ENCODE measurements at places on chromosomes 6 and 20.

- DNase-seq: no peak
Observed at GRCh38 chr20:20333866-20334265, 34.0 kb upstream of the INSM1 start.

DNA sequence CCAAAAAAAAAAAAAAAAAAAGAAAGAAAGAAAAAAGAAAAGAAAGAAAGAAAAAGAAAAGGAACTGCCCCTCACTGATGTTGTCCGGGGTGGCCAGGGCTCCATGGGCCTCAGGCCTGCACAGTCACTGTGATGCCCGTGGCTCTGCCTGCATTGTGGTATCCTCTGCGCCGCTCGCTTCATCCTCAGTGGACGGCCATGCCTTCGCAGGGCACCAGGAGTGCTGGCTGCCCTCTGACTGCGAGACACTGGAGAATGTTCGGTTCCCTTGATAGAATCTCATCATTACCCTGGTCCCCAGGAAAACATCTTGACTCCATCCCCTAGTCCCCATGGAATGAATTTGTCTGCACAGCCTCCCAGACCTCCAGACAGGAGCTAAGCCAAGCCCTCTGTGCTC lies 61.7 kb downstream of the TMEM242 start:
- no peak for DNase-seq

GRCh38 chr6:16205377-16206144 lies 32.8 kb upstream of the GMPR start:
- no peak for DNase-seq

DNA sequence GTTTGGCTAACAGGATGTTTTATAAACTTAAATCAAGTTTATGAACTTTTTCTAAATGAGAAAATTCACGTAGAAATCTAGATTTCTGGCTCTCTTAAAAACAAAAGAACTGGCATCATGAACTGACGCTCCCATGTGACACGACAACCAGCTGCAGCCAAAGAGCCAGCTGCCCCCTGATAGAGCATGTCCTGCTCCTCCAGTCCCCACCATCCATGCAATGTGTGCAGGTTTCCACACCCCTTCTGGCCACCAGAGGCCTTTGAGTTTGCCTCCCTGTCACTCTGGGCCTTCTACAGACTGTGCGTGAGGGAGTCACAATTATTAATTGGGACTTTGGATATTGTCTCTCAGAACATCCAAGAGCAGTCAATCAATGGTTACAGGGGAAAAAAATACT lies 1.6 kb upstream of the GPLD1 start:
- DNase-seq: no peak

DNA sequence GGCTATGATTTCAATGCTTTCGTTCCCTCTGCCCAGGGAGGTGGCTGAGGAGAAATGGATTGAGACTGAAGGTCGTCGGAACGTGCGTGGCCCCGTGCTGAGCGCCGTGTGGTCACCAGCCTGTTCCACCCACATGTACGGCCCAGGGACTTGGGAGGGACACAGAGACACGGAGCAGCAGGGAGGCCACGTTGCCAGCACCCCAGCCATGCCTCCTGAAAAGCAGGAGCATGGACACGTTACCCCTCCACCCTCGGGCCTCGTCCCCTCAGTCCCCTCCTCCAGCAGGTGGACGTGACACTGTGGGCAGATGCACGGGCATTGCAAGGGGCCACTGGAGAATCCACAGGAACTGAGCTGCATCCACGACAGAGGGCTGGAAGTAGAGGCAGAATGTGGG lies 133.1 kb upstream of the CST7 start:
- DNase-seq: no peak

- peak; percentile 34 for DNase-seq
Observed at GRCh38 chr6:127420556-127420955, 38.6 kb downstream of the KIAA0408 start.

GRCh38 chr20:5364136-5364821 lies 47.5 kb upstream of the PROKR2 start:
- DNase-seq: no peak

GRCh38 chr6:148999929-149000468 lies 253.2 kb downstream of the UST start:
- DNase-seq: no peak

DNA sequence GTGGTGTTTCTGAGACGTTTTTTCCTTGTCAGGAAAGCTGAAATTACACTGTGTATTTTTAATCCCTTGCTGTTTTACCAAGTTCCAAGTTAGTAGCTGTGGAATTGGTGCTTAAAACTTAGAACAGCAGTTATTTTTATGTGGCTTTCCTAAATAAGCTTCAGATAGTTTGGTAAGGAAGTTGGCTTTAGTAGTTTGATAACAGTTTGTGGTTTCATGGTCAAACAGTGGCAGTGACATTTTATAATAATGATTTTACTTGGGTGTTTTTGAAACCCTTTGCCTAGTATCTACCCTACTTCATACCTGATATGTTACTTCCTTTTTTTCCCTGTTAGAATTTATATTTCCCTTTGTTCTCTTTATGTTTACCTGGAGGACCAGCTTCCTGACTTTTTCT lies 164.9 kb downstream of the JARID2 start:
- DNase-seq: no peak

DNA sequence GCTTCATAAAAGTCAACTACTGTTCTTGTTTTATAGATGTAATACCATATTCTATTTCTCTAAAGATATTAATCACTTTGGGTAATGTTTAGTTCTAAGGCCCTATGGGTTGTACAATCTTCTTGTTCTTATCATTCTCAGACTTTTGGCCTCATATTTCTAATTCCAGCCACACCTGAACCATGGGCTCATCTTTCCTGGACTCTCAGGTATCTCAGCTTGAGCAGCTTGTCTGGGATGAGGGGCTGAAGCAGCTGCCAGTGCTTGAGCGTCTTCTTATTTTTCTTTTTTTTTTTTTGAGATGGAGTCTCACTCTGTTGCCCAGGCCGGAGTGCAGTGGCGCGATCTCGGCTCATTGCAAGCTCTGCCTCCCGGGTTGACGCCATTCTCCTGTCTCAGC lies 150.2 kb downstream of the KIF6 start:
- no peak for DNase-seq

- no peak for DNase-seq
Observed at GRCh38 chr20:43463527-43464218, 6.0 kb downstream of the SRSF6 start.

- no peak for DNase-seq
Observed at GRCh38 chr6:42335896-42336295, 115.8 kb downstream of the TRERF1 start.

- DNase-seq: no peak
Observed at GRCh38 chr20:48238781-48239180, 453.5 kb upstream of the SULF2 start.

DNA sequence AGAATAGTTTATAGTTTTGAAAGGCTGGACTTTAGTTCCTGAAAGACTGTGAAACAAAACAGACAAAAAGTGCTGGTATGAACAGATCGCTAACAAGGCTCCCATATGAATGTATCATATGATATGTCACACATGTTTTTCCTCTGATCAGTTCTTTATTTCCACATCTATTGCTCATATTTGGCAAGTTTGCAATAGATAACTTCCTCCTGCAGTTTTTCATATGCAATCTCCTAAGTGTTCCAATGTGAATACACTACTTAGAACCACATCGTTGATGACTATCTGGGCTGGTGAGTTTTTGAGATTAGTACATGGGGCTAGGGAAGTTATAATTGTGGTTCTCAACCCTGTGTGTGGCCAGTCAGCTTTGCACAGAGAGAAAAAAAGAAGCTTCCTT lies 23.1 kb downstream of the CRYBG1 start:
- DNase-seq: no peak

- no peak for DNase-seq
Observed at GRCh38 chr6:90263633-90264032, 33.0 kb downstream of the BACH2 start.

DNA sequence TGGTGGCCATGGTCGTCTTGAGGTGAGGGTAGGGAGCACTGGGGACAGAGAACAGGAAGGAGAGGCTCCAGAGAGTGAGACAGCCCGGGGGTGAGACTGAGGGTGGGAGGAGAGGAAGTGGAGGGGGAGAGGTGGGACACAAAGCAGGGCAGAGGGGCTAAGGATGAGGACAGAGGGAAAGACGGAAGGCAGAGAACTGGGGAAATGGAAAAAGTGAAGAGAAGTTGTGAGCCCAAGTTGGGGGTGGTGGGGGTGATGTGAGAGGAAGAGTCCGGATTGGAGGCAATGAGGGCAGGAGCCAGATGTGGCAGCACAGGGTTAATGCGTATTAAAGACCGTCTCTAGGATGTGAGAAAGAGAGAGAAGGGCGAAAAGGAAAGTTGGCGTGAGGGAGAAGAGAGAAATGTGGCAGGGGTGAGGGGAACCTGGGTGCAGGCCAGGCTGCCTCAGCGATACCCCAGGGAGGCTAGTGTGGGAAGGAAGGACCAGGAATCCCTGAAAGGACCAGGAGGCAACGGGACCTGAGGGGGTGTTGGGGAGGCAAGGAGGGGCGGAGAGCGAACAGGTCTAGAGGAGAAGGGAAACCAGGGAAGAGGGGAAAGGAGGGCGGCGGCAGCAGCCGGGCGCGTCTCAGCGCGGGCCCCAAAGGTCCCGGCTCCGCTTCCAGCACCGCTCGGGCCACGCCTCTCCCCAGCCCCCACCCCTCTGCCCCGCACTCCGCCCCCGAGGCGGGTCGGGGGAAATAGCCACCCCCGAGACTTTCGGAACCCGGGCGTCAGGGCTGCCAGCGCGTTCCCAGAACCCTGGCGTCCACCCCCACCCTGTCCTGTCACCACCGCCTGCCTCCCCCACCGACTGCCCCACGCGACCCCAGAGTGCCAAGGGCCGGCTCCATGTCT lies at the start of gene PPP1R18:
Gene PPP1R18 (minus strand): TSS at position 637 of the 899 bp plus-strand sequence. CDS start 627 bp downstream, at position 10.
- DNase-seq: peak; percentile 84

DNA sequence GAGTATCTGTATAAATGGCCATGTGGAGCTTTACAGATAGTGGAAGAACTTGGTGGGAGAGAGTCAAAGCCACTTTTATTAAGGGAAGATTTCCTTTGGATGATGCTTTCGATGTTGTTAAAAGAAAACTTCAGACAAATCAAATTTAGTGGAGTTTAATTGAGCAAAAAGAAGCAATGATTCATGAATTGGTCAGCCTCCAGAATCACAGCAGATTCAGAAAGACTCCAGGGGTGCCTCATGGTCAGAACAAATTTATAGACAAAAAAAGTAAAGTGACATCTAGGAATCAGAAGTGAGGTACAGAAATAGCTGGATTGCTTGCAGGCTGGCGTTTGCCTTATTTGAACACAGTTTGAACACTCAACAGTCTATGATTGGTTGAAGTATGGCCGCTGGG lies 5.3 kb upstream of the CGA start:
- DNase-seq: no peak

DNA sequence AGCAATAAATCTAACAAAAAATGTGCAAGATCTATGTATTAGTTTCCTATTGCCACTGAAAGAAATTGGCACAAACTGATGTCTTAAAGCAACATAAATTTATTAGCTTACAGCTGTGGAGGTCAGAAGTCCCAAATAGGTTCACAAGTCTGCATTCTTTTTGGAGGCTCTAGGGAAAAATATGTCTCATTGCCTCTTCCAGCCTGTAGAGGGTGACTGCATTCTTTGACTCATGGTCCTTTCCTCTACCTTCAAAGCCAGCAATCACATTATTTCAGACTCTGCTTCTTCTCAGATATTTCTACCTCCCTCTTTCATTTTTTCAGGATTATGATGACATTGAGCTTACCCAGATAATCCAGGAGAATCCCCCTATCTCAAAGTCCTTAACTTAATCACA lies 1531.1 kb downstream of the KHDRBS2 start:
- DNase-seq: no peak

GRCh38 chr6:3751730-3752530 lies 417 bp upstream of the PXDC1 start:
- peak; percentile 61 for DNase-seq

DNA sequence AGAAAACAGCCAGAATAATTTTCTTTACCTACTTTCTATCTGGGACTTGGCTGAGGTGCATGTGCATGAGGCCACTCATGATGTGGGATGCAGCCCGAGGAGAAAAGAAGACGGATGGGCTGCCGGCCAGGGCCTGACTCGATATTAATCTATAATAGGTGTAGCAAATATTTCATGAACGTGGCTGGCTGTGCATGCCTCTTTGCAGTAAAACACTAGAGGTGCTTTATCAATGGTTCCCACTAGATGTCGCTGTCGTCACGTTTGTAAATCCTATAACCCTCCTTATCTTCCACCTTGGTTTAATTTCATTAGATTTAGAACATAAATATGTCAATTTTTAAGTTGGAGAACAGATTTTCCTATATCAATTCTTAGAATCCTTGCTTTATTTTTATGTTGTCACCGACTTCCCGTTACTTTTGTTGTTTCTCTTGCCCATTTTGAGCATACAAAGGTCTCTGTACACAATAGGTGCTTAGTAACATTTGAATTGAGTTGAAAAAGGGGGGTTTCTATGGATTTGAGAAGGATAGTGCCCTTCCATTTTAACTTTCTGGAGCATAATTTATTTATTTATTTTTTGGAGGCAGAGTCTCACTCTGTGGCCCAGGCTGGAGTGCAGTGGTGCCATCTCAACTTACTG lies 19.6 kb upstream of the FERMT1 start:
- DNase-seq: no peak

- no peak for DNase-seq
Observed at GRCh38 chr6:87699576-87699975, 2.5 kb downstream of the AKIRIN2 start.

GRCh38 chr6:89736893-89737292 lies 82.7 kb downstream of the MDN1 start:
- DNase-seq: no peak

DNA sequence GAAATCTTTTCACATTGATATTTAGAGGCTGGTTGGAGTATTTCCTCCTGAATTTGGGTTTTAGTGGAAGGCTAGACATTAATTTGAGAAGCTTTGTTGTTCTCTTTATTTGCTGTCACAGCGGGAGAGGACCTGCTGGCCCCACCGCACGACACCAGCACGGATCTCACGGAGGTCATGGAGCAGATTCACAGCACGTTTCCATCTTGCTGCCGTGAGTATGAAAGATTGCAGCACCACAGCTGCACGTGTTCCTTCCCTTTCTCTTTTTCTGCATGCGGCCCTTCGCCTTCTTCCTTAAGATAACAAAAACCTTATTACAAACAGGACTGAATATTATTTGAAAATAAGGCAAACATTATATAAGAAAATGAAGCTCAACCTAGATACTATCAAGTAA lies 555.5 kb downstream of the UTRN start:
- DNase-seq: no peak

- DNase-seq: no peak
Observed at GRCh38 chr6:81086991-81087390, 665.5 kb downstream of the TENT5A start.

DNA sequence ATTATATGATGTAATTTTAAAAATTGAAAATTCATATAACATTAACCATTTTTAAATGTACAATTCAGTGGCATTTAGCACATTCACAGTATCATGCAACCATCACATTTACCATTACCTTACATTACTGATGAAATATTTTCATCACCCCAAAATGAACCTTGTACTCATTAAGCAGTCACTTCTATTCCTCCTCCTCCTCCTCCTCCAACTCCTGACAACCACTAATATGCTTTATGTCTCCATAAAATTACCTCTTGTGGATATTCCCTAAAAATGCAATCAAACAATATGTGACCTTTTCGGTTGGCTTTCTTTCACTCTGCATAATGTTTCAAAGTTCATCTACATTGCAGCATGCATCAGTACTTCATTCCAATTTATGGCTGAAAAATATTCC lies 45.2 kb downstream of the ZHX3 start:
- no peak for DNase-seq

- DNase-seq: no peak
Observed at GRCh38 chr6:133301835-133302234, 60.7 kb downstream of the EYA4 start.

Data from stimulated activated CD4-positive, alpha-beta T cell treated with anti-CD3 and anti-CD28 coated beads, Interleukin-15, amount 100 ng/mL, for 1 hour (primary cell).